ENCODE measurements at places on chromosomes 3 and 15.

DNA sequence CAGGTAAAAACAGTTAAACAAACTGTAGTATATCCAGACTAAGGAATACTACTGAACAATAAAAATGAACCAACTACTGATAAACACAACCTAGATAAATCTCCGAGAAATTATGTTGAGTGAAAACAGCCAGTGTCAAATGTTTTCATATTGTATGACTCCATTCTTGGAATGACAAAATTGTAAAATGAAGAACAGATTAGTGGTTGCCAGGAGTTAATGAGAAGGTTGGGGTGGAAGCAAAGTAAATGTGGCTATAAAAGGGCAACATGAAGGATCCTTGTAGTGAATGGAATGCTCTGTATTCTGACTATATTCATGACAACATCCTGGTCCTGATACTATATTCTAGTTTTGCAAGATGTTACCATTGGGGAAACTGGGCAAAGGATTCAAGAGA lies 27.5 kb upstream of the ACKR4 start:
- DNase-seq = no peak

GRCh38 chr3:150014782-150015181 lies 44.1 kb upstream of the PFN2 start:
- DNase-seq = no peak

DNA sequence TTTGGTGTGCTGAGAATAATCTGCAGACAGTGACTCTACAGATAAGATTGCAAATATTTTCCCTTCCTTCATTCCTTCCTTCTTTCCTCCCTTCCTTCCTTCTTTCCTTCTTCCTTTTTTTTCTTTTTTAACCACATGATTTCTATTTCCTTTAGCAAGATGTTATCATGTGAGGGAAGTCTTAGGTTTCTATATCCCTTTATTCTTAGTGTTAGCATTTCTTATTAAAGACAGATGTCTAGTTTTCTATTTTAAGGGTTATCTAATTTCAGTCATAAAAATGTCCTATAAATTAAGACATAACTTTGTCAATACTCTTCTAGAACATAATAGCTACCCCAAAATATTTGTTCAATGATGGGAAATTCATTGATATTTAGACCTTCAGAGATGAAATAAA lies 470.9 kb downstream of the LPP start:
- no peak for DNase-seq

- no peak for DNase-seq
Measured at GRCh38 chr15:80662757-80663553, 32.2 kb upstream of the ABHD17C start.

GRCh38 chr15:38714309-38715072 lies 149.9 kb upstream of the RASGRP1 start:
- no peak for DNase-seq

DNA sequence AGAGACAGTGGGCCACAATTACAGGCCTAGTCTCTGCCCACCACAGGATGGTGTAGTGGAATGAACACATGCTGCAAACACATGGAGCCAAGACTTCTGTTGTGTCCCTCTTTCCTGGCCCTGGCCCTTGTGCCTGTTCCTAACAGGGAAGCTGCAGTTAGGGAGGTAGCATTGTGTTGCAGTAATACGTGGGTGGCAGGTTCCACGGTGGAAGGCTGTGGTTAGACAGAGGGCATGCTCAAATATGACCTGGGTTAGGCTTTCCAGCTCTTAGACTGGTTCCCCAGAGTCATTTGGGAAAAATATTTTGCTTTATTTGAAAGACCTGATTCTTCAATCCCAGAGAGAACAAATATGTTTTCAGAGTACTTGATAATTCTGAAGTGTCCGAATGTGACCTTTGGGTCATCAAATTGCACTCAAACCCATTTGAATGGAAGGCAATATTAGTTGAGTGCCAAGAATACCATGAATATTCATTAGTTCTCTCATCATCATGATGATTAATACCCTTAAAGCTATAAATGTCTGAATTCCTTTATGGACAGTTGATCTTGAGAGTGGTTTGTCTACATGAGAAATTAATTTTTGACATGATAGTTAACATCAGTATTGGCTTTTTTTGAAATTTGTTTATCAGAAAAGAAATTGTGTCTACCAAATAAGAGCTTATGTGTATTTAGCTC lies 28.5 kb downstream of the PLAAT1 start:
- no peak for DNase-seq

DNA sequence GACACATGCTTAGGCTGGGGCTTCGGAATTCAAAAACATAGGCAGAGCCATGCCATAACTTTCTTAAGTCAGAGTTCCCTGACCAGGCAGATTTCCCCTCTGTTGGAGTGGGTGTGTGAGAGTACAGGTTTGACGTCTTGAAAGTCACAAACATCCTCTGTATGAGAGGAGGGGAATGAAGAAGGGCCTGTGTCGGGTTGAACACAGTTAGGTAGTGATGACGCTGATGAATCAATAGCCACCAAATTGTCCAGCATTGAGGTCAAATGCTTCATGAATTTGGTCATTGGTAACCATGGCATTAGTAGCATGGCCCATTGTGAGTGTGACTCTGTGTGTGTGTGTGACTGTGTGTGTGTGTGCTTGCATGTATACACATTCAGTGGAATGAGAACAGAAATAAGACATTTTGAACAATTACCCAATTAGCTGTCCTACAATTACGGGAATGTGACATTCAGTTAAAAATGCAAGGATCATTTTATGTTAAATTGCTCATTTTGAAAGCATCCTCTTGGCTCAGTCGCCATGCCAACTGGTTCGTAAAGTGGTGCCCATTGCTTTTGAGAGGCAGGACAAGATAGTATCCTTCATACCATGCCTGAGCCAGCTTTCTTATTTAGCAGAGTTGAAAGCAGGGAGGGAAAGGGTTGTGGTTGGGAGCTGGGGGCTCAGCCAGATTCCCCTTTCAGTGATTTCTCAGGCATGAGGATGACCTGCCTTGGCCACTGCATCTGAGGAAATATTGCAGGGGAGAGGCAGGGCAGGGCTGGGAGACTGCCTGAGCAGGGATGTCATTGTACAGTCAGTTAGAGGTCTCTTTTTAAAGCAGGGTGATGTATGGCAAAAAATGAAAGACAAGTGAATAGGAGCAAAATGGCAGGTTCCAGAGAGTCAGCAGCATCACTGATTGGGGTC lies 35.4 kb downstream of the RBP2 start:
- no peak for DNase-seq

- no peak for DNase-seq
Measured at GRCh38 chr3:176992565-176992964, 204.7 kb downstream of the TBL1XR1 start.

DNA sequence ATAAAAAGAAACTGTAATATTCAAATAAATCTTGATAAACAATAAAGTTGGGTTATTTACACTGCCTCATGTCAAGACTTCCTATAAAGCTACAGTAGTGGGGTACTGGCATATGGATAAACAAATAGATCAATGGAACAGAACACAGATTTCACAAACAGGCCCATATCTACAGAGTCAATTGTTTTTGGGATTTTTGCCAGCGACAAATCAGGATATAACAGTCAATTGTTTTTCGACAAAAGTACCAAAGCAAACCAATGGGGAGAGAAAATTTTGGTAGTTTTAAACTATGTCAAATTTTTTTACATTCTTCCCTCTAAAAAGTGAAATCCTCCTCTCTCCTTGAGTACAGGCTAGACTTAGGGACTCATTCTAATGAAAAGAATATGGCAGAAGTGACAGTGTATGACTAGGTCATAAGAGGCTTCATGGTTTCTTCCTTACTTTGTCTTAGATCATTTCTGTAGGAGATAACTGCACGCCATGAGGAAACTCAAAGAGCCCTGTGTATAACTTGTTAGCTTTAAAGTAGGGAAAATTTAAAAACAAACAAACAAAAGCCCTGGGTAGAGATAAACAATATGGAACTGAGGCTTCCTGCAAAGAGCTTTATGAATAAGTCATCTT lies 16.9 kb downstream of the IP6K1 start:
- DNase-seq = no peak

DNA sequence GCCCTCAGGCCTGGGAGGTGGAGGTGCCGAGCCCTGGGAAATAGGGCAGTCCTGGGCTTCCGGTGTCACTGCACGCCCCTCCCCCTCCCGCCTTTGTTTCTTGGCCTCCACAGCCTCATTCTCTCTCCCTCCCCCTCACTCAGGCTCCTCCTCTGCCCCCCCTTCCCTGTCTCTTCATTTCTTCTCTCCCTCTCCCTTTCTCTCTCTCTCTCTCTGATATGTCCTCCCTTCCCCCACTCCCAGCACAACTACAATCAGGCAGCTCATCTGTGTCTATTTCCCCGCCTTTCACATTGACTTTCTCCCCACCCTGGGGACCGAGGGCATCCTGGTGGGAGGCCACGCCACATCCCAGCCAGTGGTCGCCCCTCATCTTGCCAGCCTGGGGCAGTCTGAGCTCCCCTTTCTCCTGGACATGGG lies 40.2 kb downstream of the IDH2 start:
- peak; percentile 45 for DNase-seq

- peak; percentile 37 for DNase-seq
Measured at GRCh38 chr3:105827959-105828358, 40.9 kb downstream of the CBLB start.

- DNase-seq = no peak
Measured at GRCh38 chr3:87073496-87074145, 82.7 kb upstream of the VGLL3 start.

DNA sequence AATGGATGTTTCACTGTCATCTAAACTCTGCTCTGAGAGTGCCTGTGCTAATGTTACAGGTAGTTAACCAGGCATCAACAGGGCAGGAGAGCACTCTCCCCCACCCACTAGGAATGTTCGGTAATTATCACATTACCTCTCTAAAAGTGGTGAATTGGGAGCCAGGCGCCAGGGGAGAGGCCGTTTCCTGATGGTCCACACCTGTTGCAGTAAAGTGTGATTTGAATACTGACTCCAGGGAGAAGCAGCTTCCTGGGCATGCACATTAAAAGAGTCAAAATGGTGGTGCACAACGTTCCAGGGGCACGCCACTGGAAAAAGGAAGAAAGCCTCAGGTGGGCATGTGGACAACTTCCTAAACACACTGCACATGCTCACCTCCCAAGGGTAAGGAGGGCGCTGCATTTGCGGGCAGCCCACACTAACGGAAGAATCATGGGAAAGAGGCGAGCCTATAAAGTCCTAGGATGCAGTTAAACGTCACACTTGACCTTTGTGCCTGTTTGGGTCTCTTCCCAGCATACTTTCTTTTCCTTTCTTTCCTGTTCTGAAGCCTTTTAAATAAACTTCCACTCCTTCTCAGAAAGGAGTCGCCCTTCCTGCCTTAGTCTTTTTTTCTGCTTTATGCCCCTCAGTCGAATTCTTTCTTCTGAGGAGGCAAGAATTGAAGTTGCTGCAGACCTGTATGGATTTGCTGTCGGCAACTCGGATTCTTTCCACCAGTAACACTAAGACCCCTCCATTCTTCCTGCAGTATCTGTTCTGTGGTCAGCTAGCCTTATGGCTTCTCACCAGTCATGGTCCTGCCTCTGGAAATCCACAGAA lies 28.9 kb upstream of the GPD1L start:
- DNase-seq = no peak

- no peak for DNase-seq
Measured at GRCh38 chr3:16079519-16079918, 95.0 kb upstream of the GALNT15 start.

GRCh38 chr15:49852756-49853155 lies 231.9 kb downstream of the DTWD1 start:
- DNase-seq = no peak

GRCh38 chr3:129513705-129514104 lies 14.7 kb upstream of the RHO start:
- DNase-seq = no peak

DNA sequence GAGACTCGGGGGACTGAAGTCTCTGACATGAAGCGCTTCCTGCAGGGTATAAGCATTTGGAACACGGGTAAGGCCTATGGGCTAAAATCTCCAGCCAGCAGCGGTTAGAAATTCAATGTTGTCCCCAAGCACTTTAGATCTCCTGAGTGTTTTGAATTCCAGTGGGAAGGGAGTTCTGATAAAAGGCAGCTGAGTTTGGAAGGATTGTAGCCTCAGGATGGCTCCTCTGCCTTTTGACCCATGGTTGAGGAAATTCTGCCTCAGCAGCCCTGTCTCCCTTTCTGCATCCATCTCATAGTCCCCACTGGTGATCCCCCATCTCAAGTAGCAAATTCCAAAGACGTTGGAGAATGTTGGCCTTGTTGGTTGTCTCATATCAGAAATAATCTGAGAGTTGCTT lies 24.2 kb upstream of the HACD2 start:
- DNase-seq = no peak

DNA sequence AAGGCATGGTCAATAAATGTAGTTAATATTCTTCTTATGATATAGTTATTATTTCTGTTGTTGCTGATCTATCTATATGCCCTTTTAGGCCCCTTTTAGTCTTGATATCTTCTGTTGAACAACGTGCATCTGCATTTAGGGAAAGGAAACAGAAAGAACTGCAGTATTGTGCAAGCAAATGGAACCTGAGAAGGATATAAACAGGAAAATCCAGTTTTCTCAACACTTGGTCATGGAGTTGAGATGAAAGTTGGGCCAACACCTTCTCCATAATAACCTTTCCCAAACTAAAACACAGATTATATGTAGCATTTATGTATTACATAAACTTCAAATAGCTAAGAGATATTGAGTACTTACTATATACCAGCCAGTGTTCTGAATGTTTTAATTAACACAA lies 179.7 kb downstream of the ADAMTS9 start:
- no peak for DNase-seq

DNA sequence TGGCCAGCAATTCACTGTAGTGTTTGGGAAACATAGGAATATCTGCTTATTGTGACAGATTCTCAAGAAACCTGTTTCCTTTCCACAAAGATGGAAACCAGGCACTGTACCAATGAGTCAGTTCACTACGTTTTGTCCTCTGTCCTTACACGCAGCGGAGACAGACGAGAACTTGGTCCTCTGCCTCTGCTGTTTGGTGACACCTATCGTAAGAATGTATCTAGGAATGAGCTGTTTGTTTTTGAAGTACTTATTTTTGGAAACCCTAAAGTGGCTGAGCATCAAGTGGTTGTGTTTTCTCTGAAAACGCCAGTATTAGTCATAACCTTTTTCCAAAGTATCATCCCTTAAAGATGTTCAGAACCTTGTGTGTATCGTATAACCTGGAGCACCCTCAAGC lies 93.0 kb downstream of the PGPEP1L start:
- DNase-seq = no peak

DNA sequence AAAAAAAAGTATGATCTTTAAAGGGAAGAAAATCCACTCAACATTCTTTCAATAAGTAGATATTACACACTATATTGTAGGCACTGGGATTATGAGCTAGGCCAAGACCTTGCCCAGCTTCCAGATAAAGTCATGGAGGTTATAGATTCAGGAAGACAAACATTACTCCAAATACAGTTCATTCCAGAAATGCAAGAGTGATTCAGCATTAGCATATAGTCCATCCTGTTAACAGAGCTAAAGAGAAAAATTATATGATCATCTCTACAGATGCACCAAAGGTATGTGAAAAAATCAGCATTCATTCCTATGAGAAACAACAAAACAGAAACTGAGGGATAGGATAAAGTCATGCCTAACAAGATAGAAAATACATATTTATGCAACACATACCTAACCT lies 42.1 kb upstream of the NSMCE3 start:
- DNase-seq = no peak

- no peak for DNase-seq
Measured at GRCh38 chr3:129890125-129890524, 3.4 kb downstream of the TMCC1 start.
